Aorta (tissue), 5 donors: ENCODE measurements at places on chromosomes 7 and 10. TPM values are rescaled to one million over a fixed set of nuclear protein-coding genes. Genes with fewer than 3 reads are reported as not detected.

Gene NKX1-2
- total RNA-seq: not detected

Gene HEPACAM2
- total RNA-seq: not detected

- DNase-seq: no peak
- H3K27me3 ChIP-seq: no peaks in the 10 kb centered on the region
Measured at GRCh38 chr10:48468866-48469511, 135.9 kb downstream of the ARHGAP22 start.

- H3K4me1 ChIP-seq: no peaks in the 10 kb centered on the region
- no peaks in the 10 kb centered on the region for H3K36me3 ChIP-seq
- DNase-seq: no peak
- no peak overlapping the region for H3K4me3 ChIP-seq
Measured at GRCh38 chr10:83012866-83013265, 1126.4 kb upstream of the GHITM start.

DNA sequence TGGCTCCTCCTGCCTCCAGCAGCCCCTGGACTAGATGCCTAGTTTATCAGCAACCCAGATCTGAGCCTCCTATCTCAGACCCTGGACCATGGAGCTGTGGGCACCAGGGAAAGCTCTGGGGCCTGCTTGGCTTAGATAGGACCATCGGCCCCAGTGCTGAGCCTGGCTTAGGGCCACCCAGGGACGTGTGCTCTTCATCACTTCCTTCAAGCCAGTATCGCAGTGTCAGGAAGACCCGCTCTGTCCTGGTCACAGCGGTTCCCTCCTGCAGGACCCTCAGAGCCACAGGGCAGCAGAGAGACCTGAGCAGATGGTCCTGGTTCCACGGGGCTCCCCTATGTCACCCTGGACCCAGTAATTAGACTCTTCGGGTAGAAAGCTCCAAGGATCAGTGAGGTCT lies 105.7 kb upstream of the FAM20C start:
- H3K36me3 ChIP-seq: no peaks in the 10 kb centered on the region
- no peak overlapping the region for H3K4me3 ChIP-seq
- no peak for DNase-seq
- no peaks in the 10 kb centered on the region for H3K4me1 ChIP-seq

- H3K27ac ChIP-seq: no peak overlapping the region
- H3K4me3 ChIP-seq: no peak overlapping the region
Measured at GRCh38 chr7:38659931-38660330, 28.8 kb upstream of the AMPH start.

- H3K4me1 ChIP-seq: no peaks in the 10 kb centered on the region
- H3K36me3 ChIP-seq: no peaks in the 10 kb centered on the region
- no peak overlapping the region for H3K27ac ChIP-seq
- no peaks in the 10 kb centered on the region for H3K27me3 ChIP-seq
- no peak overlapping the region for H3K4me3 ChIP-seq
- DNase-seq: no peak
Measured at GRCh38 chr10:77103213-77103612, 534.4 kb downstream of the KCNMA1 start.

- no peaks in the 10 kb centered on the region for H3K36me3 ChIP-seq
- no peak overlapping the region for H3K27ac ChIP-seq
- no peak for DNase-seq
- peaks cover 2% of the 10 kb centered on the region for H3K27me3 ChIP-seq
Measured at GRCh38 chr10:4740471-4740870, 85.5 kb upstream of the AKR1E2 start.

DNA sequence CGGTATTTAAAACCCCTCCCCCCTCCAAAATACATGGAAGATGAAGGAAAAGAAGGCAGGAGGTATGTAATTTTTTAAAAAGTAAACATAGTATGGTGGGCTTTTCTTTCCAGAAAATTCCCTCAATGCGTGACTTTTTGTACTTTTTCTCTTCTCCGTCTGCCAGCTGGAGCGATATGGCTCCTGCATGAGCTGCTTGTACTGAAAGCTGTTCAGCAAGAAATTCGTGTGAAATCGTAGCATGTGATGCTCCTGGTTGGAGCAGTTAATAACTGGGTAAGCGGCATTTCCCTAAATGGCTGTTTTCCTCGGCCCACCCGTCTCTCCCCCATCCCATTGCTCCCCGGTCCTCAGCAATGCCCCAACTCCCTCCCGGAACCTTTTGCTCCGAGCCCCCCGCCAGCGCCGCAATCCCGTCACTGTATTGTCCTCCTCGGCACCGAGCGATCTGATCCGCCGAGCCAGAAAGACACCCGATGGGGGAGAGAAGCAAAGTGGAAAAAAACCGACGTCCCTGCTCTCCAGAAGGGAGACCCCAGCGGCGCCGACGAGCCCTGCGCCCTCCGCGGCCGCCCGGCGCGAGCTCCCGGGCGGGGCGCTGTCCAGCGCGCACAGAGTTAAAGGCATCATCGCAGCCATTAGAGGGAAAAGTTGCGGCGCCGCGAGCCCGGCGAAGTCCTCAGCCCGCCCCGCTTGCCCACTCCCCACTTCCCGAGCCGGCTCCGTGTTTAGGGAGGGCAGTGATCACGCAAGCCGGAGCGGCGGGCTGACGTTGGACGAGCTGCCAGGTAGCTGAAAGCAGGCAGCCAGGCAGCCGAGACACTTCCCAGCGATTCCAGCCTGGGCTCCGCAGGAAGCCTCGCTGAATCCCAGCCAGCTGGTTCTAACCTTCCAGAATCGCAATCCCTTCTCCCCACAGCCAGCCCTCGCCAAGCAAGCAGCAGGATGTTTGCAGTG lies at the start of gene VSTM2A:
Gene VSTM2A, plus strand, starts transcription at position 707 of the 957 bp plus-strand sequence. CDS start 356 bp downstream, outside the sequence.
- H3K27ac ChIP-seq: no peak within 1 kb of the TSS
- no peaks in the 10 kb centered on the region for H3K36me3 ChIP-seq
- no peaks in the 10 kb centered on the region for H3K27me3 ChIP-seq
- no peaks in the 10 kb centered on the region for H3K4me1 ChIP-seq
- no peak for DNase-seq

- no peak overlapping the region for H3K27ac ChIP-seq
- H3K36me3 ChIP-seq: no peaks in the 10 kb centered on the region
- no peaks in the 10 kb centered on the region for H3K4me1 ChIP-seq
- H3K4me3 ChIP-seq: no peak overlapping the region
- peak; percentile 68 for DNase-seq
- H3K27me3 ChIP-seq: no peaks in the 10 kb centered on the region
Measured at GRCh38 chr10:133126431-133127290, 33.4 kb upstream of the KNDC1 start.

GRCh38 chr7:49817279-49817678 lies 43.8 kb downstream of the VWC2 start:
- H3K4me1 ChIP-seq: no peaks in the 10 kb centered on the region
- H3K27me3 ChIP-seq: no peaks in the 10 kb centered on the region
- DNase-seq: no peak
- no peak overlapping the region for H3K4me3 ChIP-seq
- no peaks in the 10 kb centered on the region for H3K36me3 ChIP-seq
